ENCODE measurements at places on chromosomes 6 and 20. TPM values are rescaled to one million over a fixed set of nuclear protein-coding genes. Genes with fewer than 3 reads are reported as not detected.

ADAM33 gene
- 3.2 TPM for polyA plus RNA-seq

- no peak for DNase-seq
- no peaks in the 10 kb centered on the region for H3K36me3 ChIP-seq
- no peaks in the 10 kb centered on the region for H3K4me1 ChIP-seq
- H3K27me3 ChIP-seq = no peaks in the 10 kb centered on the region
- H3K27ac ChIP-seq = no peak overlapping the region
- no peak overlapping the region for H3K4me3 ChIP-seq
These were observed 167.4 kb downstream of the MBOAT1 start for GRCh38 chr6:20044883-20045282.

PDCD2 gene
- polyA plus RNA-seq = 55.5 TPM

COL19A1 gene
- 0.69 TPM for polyA plus RNA-seq

Data from heart left ventricle (tissue), 16 donors.